ENCODE measurements at places on chromosomes 7 and 10.

- no peak for ATAC-seq
Observed at GRCh38 chr10:102642736-102643335, 1.4 kb upstream of the TRIM8 start.

DNA sequence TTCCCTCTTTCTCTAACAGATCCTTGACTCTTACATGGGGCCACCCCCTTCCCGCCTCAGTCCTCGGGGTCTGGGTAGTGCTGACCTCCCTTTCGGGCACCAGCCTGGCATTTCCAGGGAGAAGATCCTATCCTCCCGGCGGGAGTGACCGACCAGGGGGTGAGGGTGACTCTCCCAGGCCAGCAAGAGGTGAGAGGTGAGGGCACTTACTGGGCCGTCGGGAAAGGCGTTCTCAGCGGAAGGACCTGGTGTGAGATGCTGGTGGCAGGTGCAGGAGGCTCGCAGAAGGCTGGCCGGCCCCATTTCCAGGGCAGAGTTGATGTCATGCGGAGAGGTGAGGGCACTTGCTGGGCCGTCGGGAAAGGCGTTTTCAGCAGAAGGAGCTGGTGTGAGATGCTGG lies 4.2 kb upstream of the FOXL3 start:
- no peak for ATAC-seq

- ATAC-seq, result no peak
Observed at GRCh38 chr7:32163896-32164295, 93.7 kb upstream of the PDE1C start.

- ATAC-seq, result no peak
Observed at GRCh38 chr10:55104738-55105137, 303.7 kb upstream of the PCDH15 start.

- no peak for ATAC-seq
Observed at GRCh38 chr10:49158404-49158803, 24.6 kb upstream of the FAM170B start.

- no peak for ATAC-seq
Observed at GRCh38 chr10:5046410-5046809, 42.8 kb upstream of the AKR1C2 start.

Measured in activated T-helper 17 cell treated with anti-CD3 and anti-CD28 coated beads, Interleukin-2, amount 50 U/mL, for 72 hours (primary cell).